Activated CD4-positive, alpha-beta T cell treated with anti-CD3 and anti-CD28 coated beads, Interleukin-10, Interleukin-2, amounts not matched to agents 100 ng/mL and 50 ng/mL, durations not matched to agents 16 hours and 8 hours (primary cell): ENCODE measurements at places on chromosomes 3 and 15.

DNA sequence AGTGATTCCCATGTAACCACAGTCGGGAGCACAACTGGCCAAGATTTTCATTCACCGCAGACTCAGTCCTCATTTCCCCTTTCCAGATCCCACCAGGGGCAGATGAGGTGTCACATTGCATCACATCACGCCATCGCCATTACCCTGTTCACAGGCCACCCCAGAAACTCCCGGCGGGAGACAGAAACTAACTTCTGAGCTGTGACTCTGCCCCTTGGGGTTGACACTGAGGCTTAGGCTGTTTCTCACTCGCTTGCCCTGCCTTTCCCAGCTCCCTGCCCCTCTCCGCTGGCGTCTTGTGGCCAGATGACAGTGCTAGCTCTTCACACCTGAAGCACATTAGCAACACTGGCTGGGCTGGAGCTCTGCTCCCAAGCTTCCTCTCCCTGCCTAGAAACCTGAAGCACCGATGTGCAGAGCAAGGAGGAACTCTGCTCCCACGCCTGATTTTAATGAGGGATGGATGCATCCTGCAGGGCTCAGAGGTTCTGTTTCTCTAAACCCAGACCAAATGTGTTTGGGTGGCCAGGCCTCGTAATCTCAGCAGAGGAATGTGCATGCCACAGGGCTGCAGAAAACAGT lies 88.8 kb upstream of the CTDSPL start:
- no peak for DNase-seq

DNA sequence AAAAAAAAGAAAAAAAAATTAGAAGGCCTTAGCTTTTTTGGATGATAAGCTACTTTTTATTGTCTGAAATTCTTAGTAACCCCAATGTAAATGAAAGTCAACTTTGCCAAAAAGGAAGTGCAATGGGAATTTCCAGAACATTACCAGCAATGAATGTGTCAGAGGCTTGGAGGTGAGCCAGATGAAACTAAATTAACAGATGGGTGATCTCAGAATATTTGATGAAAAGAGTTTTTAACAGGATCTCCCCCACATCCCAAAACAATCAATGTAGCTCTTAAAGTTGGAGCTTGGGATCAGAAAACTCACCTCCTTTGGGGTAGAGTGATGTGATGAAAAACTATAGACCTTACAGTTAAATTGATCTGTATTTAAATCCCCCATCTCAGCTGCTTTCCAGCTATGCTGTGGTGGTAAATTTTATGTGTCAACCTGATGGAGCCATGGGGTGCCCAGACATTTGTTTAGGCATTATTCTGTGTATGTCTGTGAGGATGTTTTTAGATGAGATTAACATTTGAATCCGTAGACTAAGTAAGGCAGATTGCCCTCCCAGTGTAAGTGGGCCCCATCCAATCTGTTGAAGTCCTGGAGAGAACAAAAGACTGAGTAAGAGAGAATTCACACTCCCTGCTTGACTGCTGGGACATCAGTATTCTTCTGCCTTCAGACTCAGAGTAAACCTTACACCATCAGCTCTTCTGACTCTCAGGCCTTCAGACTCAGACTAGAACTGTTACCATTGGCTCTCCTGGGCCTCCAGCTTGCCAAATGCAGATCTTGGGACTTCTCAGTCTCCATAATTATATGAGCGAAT lies 84.3 kb upstream of the TNFSF10 start:
- peak; percentile 20 for DNase-seq

DNA sequence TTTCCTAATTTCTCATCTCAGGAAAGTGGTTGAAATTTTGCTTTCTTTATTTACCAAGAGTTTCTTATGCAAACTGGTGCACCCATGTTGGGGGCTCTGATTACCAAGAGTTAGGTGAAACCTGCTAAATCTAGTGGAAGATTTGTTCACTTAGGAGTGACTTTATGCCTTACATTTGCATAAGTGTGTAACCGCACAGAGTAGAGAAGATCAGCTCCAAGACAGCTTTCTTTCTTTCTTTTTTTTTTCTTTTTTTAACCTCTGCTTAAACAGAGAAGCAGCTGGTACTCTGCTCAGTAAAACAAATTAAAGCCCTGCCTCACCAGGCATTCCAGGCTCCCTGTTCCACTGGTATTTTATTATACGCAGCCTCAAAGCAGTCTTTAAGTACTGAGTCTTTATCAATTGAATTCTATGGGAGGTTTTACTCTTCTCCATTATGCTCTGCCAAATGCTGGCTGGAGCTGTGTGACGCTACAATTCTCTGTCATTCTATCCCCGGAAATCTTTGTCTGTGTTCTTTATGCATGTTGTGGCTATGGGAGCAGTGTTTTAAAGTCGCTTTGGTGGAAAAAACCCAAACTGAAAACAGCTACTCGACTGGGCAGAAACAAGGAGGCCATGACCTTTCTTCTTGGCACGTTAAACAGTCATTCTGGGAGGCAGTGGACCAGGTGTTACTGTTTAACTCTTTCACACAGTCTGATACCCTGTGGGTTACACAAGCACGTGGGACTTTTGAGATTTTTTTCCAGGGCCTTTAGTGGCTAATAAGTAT lies 55.2 kb upstream of the GBE1 start:
- DNase-seq: no peak

DNA sequence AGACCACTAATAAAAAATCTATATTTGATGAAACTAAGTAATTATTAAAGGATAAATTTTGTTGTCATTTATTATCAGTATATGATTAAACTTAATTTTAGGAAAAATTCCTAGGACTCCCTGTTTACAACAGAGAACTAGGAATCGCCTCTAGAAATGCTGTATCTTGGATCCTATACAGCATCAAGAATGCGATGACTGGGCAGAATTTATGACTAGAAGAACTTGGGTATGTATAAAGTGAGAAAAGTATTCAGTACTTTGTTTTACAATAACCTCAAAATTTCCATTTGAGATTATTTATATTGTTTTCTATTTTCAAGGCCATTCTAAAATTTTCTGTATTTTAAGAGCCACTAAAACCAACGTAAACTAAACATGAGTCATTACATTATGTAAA lies 82.3 kb upstream of the AGTR1 start:
- DNase-seq: no peak

GRCh38 chr15:40763801-40764628 lies at the start of gene GCHFR:
Gene GCHFR, plus strand, starts transcription at chr15:40764068. Its CDS starts 113 bp downstream, at chr15:40764181.
- peak; percentile 78 for DNase-seq
